ENCODE measurements at places on chromosomes 1 and 21.
A peak's percentile ranks its signal among the peaks of the same experiment; 100 is the strongest.

GRCh38 chr1:203656796-203657747, 30.4 kb downstream of the ATP2B4 start:
- no peak for DNase-seq

DNA sequence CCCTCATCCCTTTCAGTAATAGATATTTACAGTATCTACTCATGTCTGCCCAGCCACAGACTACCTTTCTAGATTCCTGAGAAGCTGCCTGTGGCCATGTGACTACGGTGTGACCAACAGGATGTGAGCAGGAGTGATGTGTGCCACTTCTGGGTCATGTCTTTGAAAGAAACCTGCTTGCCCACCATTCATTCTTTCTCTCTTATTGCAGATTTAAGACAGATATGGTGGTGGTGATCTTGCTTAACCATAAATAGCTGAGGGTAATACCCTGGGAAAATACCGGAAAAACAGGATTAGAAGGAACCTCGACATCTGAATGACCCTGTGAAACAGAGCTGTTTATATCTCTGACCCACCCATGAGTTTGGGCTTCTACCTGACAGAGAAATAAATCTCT, 41.6 kb upstream of the GUCA2A start:
- DNase-seq = no peak

- no peak for DNase-seq
Observed at GRCh38 chr1:99704356-99704816, 58.5 kb downstream of the PALMD start.

DNA sequence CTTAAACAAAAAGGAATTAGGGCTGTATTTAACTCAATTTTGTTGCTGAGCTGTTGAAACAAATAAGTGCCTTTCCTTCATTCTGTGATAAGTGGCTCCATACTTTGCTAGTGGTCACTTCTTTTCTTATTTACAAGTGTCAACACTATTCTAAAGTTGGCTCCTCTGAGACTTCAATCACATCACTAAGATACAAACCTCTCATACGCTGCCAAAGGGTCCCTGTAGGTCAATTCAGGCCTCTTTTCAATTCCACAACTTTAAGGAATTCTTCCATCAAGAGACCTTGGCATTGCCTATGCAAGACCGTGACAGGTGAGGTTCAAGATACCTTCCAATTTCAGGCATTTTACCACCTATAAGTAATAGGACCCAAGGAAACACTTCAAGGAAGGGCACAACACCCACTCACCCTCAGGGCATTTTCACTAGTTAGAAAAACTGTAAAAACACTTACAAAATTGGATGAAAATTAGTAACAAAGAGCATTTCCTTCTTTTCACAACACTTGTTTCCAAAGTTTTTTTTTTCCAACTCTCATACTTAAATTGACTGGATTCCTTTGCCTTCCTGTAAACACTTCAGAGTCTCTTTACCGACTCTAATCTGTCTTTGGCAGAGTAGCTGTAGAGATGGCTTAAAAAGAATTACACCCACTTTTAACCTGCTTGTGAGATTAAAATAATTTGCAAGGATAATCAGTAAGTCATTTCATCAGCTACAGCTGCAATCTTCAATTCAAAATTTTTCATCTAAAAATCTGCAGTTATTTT, 24.5 kb downstream of the SERBP1 start:
- no peak for DNase-seq

GRCh38 chr1:33902486-33903209, 38.8 kb downstream of the HMGB4 start:
- no peak for DNase-seq

GRCh38 chr1:155975375-155976061, 2.8 kb downstream of the ARHGEF2 start:
- no peak for DNase-seq

- no peak for DNase-seq
Observed at GRCh38 chr1:230849451-230850224, 18.7 kb downstream of the C1orf198 start.

- DNase-seq = no peak
Observed at GRCh38 chr1:39620659-39621165, 18.7 kb downstream of the HEYL start.

DNA sequence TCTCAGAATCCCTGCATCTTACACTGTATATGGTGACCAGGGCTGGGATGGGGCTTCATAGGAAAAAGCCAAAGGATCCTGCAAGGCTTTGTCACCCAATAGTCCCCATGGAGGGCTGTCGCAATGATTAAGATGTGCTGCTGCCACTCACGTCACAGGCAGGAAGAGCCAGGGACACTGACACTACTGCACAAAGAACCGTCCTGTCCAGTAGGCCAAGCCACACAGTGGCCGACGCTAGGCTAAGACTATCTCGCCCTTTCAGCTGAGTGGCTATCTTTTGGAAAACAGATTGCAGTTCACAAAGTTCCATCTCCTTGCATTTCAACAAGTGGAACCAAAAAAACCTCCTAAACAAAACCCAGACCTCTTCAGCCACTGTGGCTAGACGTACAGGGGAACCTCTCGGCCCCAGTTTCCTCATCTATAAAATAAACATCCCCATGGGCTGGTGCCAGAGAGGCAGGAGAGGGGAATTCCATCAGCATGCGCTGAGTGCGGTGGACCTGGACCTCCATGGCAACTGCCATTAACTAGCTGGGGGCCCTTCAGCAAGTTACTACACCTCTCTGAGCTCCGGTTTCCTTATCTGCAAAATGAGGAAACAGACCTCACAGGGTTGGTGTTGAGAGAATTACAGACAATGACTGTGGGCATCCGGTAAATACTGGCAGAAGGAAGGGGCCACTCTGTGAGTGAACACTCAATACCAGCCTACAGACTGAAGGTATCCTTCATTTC, 8.7 kb downstream of the CAPZB start:
- peak; percentile 77 for DNase-seq

DNA sequence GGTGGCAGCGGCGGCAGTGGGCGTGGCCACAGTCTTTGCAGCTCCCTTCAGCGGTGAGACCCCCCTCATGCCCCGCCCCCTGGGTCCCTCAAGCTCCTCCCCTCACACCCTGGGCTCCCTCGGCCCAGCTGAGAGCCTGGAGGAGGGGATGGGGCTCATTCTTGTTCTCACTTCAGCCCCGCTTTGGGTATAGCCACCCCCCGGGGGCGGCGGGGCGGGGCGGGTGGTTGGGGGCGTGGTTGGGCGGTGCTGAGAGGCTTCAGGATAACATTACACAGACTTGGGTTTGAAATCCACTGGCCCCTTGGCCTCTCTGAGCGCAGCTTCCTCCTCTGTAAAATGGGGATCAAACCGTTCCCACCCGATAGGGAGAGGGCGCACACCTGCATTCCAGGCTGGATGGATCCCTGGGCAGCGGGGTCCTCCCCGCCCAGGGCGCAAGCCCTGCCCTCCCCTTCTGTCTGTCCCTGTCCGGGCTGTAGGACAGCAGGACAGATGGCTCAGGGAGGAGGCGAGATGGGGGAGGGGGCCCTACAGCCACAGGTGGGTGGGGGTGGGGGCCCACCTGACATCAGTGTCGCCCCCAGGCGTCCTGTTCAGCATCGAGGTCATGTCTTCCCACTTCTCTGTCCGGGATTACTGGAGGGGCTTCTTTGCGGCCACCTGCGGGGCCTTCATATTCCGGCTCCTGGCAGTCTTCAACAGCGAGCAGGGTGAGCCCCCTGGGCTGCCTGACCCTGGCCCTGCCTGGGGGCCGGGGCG, 5.1 kb downstream of the CLCNKA start:
- DNase-seq = peak; percentile 27

DNA sequence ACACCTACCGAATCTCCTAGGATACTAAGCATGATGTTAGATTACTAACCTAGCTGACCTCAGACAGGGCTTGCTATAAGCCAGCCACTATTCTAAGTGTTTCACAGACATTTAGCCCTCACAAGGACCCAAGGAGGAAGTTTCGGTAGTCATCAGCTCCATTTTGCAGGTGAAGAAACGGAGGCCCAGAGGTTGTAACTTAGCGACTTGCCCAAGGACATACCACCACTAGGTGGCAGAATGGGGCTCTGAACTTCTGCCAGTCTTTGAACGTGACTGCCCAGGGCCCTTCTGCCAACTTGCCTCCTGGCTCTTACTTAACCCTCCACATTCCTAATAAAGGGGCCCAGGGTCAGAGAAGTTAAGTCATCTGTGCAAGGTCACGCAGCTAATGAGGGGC, 283.5 kb downstream of the C1orf94 start:
- peak; percentile 33 for DNase-seq

GRCh38 chr1:7783826-7784491, at the start of gene PER3:
Gene PER3, plus strand, starts transcription at chr1:7784291. Its CDS starts 587 bp downstream, at chr1:7784878.
- peak; percentile 93 for DNase-seq

DNA sequence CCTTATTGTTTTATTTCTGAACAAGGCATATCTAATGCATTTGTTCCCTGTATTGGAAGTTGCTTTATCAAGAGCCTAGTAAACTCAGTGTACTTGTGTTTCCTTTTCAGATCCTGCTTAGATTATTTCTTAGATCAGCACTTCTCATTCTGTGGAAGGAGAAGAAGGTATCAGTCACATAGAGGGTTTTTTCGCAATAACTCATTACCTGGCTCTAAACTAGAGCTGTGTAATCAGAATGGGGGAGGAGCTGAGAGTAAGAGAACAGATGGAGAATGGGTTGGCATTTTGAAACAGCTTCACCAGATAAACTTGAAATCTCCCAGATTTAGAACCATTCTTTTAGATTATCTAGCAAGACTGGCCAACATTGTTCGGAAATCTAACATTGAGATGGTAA, 11.0 kb downstream of the AHCYL1 start:
- DNase-seq = no peak

DNA sequence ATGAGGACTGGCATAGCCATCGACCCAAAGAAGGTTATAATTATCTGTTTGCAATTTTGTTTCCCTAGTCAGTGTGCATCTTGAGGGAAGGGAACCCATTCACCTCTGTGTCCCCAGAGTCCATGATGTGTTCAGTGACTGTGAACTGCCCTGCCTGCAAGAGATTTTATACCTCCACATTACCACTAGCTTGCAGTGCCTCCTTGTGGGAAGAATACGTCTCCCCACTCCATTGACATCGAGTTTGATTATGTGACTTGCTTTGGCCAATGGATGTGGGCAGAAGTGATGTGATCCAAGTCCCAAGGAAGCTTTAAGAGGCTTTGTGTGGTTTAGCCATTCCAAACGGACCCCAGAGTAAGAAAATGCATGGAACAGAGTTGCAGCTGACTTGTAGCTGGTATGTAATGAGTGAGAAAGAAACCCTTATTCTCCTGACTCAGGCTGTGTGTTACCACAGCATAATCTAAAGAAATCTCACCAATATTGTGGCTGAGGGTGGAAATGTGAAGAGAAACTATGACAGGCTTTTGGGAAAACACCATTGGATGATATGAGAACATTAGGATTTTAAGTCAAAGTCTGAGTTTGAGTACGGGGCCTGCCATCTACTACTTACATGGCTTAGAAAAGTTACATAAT, 47.8 kb upstream of the NRDC start:
- no peak for DNase-seq

DNA sequence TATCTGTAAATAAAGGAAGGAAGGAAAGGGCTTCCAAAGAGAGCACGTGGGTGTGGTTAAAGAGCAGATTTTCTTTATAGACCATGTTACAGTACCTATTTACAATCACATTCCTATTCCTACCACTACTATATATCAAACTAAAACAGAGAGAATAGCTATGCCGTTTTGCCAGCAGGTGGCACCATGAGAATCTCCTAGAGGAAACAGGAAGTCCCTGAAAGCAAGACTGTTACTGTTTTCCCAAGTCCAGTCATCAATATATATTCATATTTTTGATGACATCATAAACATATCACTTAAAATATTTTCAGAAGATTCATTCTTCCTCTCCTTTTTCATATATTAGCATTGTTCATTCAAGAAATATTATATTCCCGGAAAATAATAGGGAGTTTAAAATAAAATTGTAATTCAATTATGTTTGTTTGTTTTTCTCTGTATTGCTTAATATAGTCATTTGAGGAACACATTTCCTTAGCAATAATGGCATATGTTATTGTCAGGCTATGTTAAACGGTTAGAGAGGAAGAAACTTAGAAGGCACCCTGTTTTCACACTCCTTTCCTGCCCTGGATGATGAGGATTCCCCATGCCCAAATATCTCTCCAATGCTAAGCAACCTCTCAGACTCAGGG, 6.6 kb downstream of the CCDC190 start:
- peak; percentile 57 for DNase-seq

- no peak for DNase-seq
Observed at GRCh38 chr1:183138301-183138700, 47.8 kb upstream of the LAMC2 start.

DNA sequence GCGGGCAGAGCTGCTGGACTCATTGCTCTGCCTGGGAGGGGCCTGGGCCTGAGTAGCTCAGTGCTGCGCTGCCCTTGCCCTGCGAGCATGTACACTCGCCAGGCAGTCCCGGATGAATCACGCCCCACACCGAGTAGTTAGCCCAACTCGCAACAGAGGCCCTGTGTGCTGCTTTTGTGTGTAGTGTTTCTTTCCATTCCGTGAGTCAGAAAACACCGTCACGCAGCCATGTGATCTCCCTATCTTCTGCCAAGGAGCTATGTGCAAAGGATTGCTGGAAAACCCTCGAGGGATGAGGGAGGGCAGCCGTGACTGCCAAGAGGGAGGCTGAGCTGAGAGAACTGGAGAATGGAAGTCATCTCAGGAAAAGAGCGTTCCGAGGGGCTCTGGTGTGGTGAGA, 37.3 kb downstream of the NENF start:
- no peak for DNase-seq

GRCh38 chr1:183346276-183346732, 71.9 kb downstream of the NMNAT2 start:
- DNase-seq = no peak

DNA sequence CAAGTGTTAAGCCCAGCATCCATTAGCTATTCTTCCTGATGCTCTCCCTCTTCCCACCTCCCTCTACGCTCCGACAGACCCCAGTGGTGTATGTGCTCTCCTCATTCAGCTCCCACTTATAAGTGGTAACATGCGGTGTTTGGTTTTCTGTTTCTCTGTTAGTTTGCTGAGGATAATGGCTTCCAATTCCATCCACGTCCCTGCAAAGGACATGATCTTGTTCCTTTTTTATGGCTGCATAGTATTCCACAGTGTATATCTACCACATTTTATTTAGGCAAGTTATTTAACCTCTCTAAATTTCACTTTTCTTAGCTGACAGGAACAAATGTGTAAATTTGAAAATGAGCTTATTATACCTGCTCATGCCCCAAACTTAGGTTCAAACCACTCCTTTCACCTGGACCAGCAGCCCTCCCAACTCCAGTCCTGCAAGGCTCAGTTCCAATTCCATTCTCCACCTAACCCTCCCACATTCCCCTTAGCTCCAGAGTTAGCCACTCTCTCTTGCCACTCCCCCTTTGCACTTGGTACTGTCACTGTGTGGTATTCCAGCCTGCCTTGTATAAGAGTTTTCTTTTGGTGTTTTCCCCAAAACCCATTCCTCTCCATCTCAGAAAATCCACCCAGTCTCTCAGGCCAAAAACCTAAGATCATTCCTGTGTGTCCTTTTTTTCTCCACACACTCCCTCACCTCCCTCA, 1.7 kb upstream of the PEF1 start:
- DNase-seq = no peak

- no peak for DNase-seq
Observed at GRCh38 chr1:153963850-153964331, 554 bp upstream of the SLC39A1 start.
